ENCODE measurements at places on chromosomes 2 and 18.

DNA sequence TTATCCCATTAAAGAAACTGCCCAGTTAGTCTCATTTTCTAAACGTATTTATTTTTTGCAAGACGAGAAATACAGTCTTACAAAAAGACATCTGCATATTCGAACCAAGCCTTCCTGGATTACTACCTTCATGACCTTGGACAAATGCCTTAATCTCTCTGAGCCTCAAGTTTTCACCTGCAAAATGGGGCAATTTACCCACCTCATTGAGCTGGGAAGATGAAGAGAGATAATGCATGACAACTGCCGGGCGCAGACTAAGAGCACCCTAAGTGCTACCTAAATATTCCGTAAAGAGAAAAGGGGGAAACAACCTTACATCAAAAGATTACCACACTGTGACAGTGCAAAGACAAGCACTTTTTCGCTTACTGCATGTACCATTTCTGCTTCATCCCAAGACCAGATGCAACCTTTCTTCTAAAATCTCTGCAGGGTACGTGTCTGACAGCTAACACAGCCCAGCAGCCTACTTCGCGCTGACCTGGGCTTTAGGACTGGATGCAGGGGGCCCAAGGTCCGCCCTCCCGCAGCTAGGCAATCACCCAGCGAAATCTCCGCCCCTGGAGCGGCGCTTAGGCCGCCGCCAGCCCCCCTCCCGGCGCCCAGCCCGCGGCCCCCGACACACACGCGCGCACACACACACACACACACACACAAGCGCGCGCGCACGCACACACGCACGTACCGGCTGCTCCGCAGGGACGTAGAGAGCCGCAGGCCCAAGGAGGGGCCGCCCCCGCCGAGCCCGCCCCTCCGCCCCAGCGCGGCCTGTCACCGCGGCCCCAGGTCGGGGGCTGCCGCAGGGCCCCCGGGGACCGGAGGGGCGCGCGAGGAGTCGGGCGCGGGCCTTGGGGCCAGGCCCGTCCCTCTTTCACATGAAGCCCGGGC lies 766 bp downstream of the MAP3K2 start:
- no peak for DNase-seq

DNA sequence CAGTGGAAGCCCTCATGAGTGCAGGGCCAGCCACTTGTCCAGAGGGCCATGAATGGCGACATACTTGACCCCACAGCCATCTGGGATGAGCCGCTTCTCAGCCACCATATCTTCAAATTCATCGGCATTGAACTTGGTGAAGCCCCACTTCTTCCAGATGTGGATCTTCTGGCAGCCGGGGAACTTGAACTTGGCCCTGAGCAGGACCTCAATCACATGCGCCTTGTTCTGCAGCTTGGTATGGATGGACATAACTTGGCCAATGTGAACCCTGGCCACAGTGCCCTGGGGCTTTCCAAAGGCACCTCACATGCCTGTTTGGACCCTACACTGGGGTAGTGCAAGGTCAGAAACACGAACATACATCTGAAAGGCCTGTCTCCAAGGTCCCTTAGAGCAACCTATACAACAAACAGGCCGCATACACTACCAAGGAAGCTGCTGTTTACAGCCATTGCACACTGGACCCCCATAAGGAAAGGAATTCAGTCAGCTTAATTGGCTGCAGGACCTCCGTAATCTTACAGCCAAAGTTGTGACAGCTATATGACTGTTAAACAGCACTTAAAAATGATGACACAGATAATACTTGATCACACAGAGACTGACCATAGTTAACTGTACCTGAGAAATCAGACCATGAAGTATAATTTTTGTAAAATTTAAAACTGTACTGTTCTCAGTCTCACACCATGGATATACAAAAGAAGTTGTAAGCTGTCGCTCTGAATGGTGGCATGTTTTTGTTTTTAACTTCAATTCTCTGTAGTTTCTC lies 53.8 kb downstream of the USP34 start:
- DNase-seq: no peak

DNA sequence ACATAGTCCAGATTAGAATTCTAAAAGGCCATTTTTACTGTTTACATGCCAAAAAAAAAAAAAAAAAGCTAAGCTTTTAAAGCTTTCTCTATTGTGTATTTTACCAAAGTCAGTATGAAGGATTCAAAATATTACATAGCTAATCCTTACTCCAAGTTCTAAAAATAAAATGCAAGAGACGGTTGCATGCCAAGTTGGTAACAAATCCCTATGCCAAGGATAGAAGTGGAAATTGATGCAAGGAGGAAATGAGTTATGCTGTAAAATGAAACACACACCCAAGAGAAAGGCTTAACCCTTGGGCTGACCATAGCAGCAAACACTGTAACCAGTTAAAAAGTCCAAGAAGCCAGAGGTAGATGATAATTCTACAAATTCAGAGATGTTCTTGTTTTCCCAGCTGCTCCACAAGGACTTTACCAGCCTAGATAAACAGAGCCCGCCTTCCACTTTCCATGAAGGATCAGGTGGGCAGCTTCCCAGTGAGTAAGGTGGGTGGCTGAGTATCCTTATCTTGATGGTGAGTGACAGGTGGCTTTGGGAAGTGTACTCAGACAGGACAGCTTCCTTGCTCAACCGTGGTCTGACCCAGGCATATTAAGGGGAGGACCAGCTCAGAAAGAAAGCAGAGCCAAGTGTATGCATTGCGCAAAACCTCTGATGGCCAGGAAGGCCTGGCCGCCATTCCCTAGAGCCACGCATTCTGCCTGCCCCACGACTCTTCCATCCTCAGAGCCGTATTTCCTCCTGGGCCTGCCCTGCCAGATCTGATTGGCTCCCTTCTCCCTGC lies 34.4 kb downstream of the ATP8B1 start:
- no peak for DNase-seq

DNA sequence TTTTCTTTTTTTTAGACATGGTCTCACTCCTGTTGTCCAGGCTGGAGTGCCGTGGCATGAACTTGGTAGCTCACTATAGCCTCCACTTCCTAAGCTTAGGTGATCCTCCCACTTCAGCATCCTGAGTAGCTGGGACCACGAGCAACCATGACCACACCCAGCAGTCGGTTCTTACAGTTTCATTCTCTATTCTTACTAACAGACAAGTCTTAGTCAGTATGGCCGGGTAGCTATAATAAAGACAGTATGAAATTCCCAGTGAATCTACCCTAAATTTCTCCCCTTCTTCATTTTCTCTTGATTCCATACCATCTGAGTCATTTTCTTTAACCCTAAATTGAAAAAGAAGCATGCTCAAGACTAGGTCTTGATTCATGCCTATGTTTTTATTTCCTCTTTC lies 775.3 kb upstream of the NRXN1 start:
- DNase-seq: no peak

GRCh38 chr18:59057969-59058368 lies 81.7 kb upstream of the SEC11C start:
- DNase-seq: no peak

DNA sequence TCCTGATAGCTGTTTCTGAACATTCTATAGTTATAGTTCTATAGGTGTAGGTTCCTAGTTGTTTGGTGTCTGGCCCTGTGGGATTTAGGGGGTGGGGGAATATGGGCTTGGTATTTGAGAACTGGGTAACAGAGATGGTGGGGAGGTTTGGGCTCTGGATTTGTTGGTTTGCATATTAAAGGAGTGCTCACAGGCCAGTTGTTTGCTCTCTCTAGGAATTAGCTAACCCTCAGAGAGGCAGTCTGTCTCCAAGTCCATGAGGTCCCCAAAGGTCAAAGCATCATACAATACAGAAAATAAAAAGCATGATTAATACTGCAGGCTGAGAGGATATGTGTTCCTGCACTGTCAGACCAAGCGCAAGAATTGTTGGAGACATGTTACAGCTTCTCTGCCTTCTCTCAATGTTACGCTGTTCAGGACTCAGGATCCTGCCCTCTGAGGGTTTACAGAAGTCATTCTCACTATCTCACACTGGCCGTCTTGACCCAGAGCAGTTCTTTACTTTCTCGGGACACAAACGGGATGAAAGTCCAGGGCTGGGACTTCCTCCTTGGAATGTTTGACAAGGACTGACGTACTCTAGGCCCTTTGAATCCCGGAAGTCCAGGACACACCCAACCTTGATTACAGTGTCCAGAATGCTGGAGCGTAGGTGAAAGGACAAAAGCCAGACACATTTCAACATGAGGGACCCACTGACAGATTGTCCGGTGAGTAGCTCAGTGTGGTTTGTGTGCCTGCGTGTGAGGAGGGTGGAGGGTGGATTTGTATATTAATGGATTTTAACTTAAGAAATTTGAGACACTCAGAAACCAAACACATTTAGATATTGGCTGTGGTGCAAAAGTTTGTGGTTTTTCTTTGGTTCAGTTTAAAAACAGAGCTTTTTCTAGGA lies at the start of gene NOSTRIN:
TSS of gene NOSTRIN (plus strand) at position 677 of the 898 bp plus-strand sequence. CDS start at position 687, 10 bp downstream.
- no peak for DNase-seq

- no peak for DNase-seq
These were observed 1.9 kb upstream of the CABYR start for GRCh38 chr18:24136967-24137373.

DNA sequence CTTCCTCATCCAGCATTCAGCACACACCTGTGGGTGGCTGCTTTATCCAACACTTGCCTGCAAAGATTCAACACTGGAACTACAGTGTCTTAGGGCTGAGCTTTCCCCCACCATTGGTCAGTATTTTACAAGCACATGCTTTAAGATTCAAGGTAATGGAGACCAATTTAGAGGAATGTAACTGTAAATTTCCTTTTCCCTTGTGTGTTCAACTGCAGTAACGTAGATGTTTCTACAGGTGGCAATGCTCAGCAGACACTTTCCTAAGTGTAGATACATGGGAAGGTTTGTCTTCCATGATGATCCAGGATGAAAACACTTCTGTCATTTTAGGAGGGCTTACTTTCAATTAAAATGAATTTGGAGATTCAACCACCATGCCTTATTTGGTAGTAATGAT lies 143.6 kb upstream of the PXDN start:
- no peak for DNase-seq

DNA sequence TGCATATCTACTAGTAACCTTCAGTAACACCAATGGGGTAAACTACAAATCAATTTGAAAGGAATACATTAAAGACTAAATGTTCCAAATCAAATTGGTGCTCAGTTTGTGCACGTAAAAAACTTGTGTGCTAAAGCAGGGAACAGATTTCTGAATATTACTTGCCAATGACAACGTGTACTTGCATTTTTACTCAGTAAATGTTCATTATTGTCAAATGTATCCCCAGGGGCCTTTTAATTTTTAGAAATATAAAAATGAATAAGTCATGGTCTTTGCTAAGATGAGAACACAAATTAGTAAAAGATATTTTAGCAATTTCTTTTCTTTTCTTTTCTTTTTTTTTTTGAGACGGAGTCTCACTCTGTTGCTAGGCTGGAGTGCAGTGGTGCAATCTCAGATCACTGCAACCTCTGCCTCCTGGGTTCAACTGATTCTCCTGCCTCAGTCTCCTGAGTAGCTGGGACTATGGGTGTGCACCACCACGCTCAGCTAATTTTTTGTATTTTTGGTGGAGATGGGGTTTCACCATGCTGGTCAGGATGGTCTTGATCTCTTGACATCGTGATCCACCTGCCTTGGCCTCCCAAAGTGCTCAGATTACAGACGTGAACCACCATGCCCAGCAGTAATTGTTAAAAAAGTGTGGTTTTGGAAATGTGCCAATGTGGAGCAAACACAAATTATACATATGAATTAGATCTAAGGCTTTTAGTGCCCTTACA lies 52.6 kb downstream of the PMAIP1 start:
- DNase-seq: no peak
